ENCODE measurements at places on chromosomes 6 and 20. TPM values are rescaled to one million over a fixed set of nuclear protein-coding genes. Genes with fewer than 3 reads are reported as not detected.

- no peak for DNase-seq
Observed at GRCh38 chr6:89505847-89506246, 72.9 kb downstream of the ANKRD6 start.

DNA sequence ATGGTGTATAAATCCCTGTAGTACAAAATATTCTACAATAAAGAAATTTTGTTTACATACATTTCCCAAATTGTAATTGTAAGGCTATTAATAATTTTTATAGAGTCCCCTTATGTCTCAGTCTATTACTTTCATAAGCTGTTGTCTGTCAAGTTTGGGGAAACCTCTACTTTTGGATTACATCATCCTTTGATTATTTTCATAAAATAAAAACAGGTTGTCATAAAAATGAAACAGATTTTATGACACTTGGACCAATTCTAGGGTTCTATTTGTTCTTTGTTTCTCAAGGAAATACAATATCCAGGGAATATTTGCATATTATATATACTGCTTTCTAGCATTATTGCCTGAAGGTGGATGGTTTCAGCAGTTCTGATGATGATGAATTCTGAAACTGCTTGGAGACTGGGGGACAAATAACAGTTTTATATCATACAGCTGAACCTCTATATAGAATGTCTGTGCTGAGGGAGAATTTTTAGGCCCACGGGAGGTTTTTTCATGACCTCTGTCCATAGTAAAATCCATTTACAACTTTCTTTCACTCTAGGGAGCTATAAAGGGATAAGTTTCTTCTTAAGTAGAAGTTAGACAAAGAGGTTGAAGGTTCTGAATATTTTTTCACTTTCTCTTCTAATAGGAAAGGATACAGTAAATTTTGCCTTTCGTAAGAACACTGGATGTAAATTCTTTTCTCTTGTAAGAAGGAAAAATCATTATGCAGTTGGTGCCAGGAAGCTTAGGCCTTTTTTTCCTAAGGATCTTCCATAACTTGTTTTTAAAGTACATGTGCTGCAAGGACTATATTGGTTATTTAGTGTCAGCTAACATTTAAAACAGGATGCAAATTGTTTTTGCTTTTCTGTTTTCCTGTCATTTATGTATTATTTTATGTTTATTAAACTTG, 58.0 kb downstream of the CD2AP start:
- DNase-seq: no peak

DNA sequence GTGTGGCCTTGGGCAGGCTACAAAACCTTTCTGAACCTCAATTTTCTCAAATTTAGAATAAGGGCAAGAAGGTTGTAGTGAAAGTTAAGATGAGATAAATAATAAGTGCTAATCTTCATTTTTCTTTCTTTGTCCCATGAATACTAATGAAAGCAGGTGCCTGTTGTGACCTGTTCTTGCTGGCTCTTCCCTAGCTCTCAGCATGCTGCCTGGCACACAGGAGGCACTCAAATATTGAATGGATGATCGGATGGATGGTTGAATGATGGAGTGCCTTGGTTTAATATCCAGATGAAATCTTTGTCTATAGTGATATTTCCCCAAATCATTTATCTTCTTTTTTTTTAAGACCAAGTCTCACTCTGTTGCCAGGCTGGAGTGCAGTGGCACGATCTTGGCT, 15.0 kb downstream of the PBOV1 start:
- no peak for DNase-seq

DNA sequence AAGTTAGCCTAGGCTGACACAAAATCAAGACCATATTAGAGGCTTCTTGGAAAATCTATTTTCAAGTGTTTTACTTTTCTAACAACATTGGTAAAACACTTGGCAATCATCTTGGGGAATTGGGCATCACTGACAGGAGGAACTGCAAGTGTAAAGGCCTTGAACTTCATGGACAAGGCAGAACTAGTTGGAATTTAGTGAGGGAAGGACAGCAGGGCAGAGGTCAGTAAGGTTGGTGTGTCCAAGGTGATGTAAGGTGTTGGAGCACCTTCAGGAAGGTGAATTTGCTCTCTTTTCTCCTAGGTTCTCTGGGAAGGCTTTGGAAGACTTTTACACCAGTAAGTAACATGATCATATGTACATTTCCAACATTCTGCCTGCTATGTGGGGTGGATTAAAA, 1.5 kb upstream of the SLC17A4 start:
- DNase-seq: no peak

GRCh38 chr6:160950507-160950906, 41.1 kb upstream of the MAP3K4 start:
- DNase-seq: no peak

DNA sequence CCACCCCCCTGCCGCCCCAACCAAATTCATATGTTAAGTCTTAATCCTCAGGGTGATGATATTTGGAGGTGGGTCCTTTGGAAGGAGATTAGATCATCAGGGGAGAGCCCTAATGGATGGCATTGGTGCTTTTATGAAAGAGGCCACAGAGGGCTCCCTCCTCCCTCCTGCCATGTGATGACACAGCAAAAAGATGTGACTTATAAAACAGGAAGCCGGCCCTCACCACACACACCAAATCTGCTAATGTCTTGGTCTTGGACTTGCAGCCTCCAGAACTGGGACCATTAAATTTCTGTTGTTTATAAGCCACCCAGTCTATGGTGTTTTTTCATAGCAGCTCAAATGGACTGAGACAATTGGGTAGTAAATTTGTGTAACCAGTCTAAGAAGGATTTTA, 176.3 kb downstream of the ADGRG6 start:
- no peak for DNase-seq

DNA sequence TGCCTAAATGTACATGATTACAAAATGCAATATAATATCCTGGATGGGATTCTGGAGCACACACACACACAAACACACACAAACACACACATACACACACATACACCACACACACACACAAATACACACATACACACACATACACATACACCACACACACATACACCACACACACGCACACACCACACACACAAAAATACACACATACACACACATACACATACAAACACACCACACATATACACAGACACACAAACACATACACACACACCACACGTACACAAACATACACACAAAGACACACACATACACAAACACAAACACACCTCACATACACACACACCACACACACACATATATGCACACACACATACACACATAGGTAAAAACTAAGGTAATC, 134.6 kb upstream of the SYNDIG1 start:
- DNase-seq: no peak

- DNase-seq: no peak
Observed at GRCh38 chr6:156060013-156060412, 604.4 kb upstream of the NOX3 start.

GRCh38 chr6:81814370-81815076, 62.0 kb upstream of the TENT5A start:
- DNase-seq: no peak

GRCh38 chr20:34110745-34111641, 1.1 kb downstream of the EIF2S2 start:
- no peak for DNase-seq

DNA sequence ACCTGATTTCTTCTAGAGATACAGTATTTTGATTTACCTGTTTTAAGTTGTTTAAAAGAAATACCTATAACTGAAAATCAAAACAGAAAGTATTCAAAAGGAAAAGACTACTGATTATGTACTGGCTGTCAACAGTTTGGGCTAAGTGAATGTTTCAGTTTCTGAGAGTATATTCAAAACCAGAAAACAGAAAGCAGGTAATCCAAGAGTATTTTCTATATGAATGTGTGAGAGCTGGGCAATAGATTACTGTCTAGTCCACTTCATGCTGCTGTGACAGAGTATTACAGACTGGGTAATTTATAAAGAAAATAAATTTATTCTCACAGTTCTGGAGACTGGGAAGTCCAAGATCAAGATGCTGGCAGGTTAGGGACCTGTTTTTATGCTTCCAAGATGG, 261.0 kb downstream of the ARHGAP18 start:
- no peak for DNase-seq

Gene OR12D3
- not detected for total RNA-seq

All from cardiac septum (tissue), 1 donor.